A549 (cell line): ENCODE measurements at places on chromosomes 2 and 18. TPM values are rescaled to one million over a fixed set of nuclear protein-coding genes. Genes with fewer than 3 reads are reported as not detected.

GRCh38 chr2:238817382-238817781 lies 30.5 kb upstream of the TWIST2 start:
- DNase-seq = no peak

DNA sequence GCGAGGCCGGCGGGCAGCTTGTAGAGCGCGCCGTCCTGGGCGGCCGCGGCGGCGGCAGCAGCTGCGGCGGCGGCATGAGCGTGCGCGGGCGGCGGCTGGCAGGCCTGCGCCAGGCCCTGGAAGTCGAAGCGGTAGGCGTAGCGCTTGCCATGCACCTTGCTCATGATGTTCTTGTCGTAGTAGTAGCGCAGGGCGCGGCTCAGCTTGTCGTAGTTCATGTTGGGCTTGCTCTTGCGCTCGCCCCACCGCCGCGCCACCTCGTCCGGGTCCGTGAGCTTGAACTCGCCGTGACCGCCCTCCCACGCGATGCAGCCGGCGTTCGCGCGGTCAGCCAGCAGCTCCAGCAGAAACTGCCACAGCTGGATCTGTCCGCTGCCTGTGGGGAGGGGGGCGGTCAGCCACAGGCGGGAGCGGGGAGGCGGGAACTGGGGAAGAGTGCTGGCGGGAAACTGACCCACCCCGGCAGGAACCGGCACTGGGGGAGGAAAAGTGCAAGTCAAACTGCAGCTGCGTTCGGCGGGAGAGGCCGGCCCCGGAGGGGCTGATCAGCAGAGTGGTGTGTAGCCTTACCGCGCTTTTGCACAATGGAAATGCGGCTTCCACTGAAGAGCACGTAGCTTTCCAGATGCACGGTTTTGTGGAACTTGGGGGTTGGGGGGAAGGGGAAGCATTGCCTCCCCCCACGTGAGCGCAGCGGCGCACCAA lies 3.0 kb downstream of the FEV start:
- peak; percentile 34 for DNase-seq

The KIF5C gene
- 0.27 to 0.32 TPM (median 0.28 TPM) in 3 replicates for polyA plus RNA-seq

The DYSF gene
- 0.68 to 1.0 TPM (median 0.98 TPM) in 3 replicates for polyA plus RNA-seq

The GPC1 gene
- polyA plus RNA-seq = 93.5 to 107 TPM (median 97.7 TPM) in 3 replicates

GRCh38 chr18:28457784-28458183 lies 280.9 kb upstream of the CDH2 start:
- DNase-seq = no peak

- no peak for DNase-seq
Observed at GRCh38 chr18:63207835-63208234, 111.7 kb downstream of the BCL2 start.

The REG3A gene
- not detected in 3 replicates for polyA plus RNA-seq

DNA sequence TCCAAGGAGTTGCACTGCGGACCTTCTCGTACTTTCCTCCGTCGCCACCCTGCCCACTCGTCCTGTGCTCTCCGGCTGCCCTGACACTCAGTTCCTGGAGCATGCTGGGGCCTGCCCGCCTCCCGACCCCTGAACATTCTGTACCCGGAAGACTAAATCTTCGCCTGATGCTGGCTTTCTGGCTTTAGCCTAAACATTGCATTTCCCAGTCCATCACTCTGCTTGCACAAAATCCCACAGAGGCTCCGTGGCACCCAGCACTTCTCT lies 550 bp upstream of the SFXN5 start:
- DNase-seq = no peak

DNA sequence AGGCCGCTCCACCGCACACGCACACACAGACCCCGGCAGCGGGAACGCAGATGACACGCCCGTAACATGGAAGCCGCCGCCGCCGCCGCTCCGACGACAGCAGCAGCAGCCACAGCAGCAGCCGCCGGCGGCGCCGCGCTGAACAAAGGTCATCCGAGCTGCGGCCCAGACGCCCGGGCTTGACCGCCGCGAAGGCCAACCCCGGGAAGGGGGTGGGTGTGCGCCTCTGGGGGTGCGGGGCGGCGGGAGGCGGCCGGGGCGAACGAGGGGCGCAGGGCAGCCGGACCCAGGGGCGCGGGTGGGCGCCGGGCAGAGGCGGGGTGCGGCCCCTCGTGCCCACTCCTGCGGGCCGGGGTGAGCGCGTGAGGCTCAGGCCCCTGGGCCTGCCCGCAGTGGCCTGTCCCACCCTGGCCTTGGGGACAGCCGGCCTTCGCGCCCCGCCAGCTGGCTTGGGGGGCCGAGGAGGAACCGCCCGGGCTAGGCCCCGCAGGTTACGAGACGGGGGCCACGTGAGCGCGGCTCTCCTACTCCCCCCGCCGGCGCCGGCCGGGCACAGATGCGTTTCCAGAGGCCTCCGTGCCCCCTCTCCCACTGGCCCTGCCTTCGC lies 1.0 kb upstream of the ZNF532 start:
- no peak for DNase-seq

The IL18RAP gene
- polyA plus RNA-seq = not detected in 3 replicates

GRCh38 chr18:48826271-48826670 lies 124.5 kb downstream of the SMAD7 start:
- no peak for DNase-seq

DNA sequence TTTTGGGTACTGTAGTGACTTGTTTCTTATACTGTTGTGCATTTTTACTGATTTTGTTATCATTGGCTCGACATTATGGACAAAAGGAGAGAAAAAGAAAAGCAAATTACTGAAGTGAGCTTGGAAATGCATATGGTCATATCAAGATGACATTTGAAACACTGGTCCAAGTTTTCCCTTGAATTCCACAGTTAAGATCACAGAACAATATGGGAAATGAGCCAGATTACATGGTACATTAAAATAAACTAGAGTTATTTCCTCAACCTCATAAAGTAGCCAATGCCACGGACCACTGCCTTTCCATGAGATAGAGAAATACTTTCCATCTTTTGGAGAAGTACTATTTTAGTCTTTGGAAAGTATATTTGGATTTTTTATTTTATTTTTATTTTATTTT lies 62.0 kb upstream of the SGPP2 start:
- no peak for DNase-seq

The PTPRN gene
- polyA plus RNA-seq = 0.90 to 1.1 TPM (median 0.97 TPM) in 3 replicates

GRCh38 chr2:72991980-72992733 lies 74.8 kb downstream of the EMX1 start:
- DNase-seq = no peak

- DNase-seq = no peak
Observed at GRCh38 chr2:63013438-63013837, 37.2 kb upstream of the OTX1 start.

The GALNT3 gene
- polyA plus RNA-seq = 0.04 to 0.05 TPM in 2 of 3 replicates, not detected in the other

The REG1B gene
- polyA plus RNA-seq = not detected in 3 replicates

The NDC80 gene
- 11.1 to 13.0 TPM (median 11.7 TPM) in 3 replicates for polyA plus RNA-seq

- no peak for DNase-seq
Observed at GRCh38 chr2:41142478-41142877, 690.6 kb upstream of the SLC8A1 start.

GRCh38 chr18:56168049-56168781 lies 470.2 kb downstream of the TXNL1 start:
- peak; percentile 15 for DNase-seq

The NGEF gene
- polyA plus RNA-seq = 5.9 to 8.1 TPM (median 7.6 TPM) in 3 replicates

- no peak for DNase-seq
Observed at GRCh38 chr2:124542932-124543640, 518.0 kb downstream of the CNTNAP5 start.

The NIF3L1 gene
- polyA plus RNA-seq = 47.0 to 49.5 TPM (median 47.3 TPM) in 3 replicates

- peak; percentile 44 for DNase-seq
Observed at GRCh38 chr2:58571181-58571852, 330.2 kb upstream of the FANCL start.

- DNase-seq = no peak
Observed at GRCh38 chr2:9967053-9967775, 15.7 kb downstream of the GRHL1 start.

DNA sequence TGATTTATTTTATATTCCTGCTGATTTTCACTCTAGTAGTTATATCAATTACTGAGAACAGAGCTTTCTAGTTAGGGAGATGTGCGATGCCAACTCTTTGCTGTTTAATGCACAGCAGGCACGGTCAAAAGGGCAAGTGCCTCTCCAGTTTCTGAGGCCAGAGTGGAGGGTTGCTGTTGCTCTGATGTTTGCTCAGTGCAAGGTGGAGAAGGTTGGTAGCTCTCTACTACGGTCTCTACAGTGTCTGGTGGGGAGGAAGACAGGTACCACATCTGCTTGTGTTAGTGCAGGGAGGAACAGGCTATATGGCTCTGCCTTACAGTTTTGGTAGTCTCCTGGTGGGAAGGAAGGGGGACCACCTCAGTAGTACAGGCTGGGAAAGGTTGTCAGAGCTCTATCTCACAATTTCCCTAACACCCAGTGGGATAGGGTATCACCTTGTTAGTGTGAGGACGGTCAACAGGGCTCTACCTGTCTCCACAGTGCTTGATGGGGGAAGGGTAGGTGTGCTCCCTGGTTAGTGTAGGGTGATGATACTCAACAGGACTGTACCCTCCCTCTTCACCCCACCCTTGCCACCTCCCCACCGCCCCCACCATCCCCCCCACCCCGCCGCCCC lies 85.9 kb downstream of the FANCL start:
- DNase-seq = no peak

The COL5A2 gene
- 114 to 156 TPM (median 152 TPM) in 3 replicates for polyA plus RNA-seq

The UBXN4 gene
- 58.2 to 72.8 TPM (median 70.8 TPM) in 3 replicates for polyA plus RNA-seq

- peak; percentile 25 for DNase-seq
Observed at GRCh38 chr2:179239195-179239594, 25.4 kb downstream of the SESTD1 start.

DNA sequence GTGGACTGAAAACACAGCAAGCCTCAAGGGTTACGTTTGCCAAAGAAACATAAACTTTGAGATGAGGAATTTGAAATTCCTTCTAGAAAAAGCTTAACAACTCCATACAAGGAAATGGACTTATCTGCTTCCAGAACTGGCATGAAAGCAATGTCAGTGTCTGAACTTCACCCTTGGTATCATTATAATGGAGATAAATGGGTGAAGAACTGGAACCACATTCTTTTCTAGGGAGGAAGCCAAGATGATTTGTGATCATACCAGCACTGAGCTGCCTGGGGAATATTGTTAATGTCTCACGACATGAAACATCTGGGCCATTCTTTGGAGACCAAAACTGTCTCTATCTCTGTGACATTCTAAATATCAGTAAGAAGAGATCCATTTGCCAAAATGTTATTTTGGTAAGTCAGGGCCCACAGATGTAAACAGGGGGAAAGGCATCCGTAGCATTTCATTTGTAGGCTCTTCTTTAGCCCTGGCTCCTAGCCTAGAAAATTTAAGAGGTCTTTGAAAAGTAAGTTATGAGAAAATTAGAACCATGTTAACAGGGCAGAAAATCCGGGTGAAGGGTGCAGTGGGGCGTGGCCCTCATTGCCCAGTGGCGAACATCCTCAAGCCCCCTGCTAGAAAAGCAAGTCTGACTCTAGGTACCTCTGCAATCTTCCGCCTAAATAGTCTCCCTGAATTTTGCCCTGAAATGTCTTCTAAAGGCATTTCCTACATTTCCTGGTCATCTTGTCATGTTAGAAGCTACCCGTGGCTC lies 295.3 kb upstream of the EPAS1 start:
- no peak for DNase-seq

GRCh38 chr2:68464651-68465050 lies 2.4 kb downstream of the FBXO48 start:
- DNase-seq = no peak

DNA sequence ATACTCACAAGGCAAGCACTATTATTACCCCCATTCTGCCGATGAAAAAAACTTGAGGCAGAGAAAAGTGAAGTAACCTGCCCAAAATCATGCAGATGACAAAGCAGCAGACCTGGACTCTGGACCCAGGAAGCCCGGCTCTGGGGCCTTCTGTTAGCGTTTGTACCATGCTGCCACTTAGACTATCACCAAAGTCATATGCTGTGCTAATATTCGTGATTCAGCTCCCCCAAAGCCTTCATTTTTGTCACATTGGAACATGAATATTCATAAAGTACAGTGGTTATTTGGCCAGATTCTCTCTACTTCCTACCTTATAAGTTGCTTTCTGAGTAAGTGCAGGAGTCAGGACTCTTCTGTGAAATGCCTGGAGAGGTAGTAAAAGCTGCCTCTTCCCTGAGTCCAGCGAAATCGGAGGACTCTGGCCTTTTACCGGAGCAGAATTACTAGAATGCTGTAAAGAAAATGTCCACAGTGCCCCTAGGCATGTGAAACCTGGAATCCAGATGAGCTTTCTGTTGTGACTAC lies 86.7 kb downstream of the FTCDNL1 start:
- no peak for DNase-seq

DNA sequence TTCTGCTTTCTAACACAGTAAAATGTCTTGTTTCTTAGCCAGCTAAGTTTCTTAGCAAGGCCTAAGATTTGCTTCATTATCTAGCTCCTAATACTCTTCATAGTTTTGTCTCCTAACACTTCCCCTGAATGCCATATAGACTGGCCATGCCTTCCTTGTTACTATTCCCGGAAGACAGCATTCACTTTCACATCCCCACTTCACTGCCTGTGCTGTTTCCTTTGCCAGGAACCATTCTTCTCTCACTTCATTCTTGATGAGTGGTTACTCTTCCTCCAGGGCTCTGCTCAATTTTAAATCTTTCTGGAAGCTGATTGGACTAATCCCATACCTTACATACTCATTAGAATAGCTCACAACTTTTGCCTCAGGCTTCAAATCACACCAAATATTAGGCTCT lies 1510.2 kb upstream of the DDX18 start:
- no peak for DNase-seq

The CASP8 gene
- polyA plus RNA-seq = 39.0 to 40.2 TPM (median 40.0 TPM) in 3 replicates
